ENCODE measurements at places on chromosomes 3 and 15. TPM values are rescaled to one million over a fixed set of nuclear protein-coding genes. Genes with fewer than 3 reads are reported as not detected.

- no peak for DNase-seq
These were observed 526 bp downstream of the GPD1L start for GRCh38 chr3:32106929-32107362.

DNA sequence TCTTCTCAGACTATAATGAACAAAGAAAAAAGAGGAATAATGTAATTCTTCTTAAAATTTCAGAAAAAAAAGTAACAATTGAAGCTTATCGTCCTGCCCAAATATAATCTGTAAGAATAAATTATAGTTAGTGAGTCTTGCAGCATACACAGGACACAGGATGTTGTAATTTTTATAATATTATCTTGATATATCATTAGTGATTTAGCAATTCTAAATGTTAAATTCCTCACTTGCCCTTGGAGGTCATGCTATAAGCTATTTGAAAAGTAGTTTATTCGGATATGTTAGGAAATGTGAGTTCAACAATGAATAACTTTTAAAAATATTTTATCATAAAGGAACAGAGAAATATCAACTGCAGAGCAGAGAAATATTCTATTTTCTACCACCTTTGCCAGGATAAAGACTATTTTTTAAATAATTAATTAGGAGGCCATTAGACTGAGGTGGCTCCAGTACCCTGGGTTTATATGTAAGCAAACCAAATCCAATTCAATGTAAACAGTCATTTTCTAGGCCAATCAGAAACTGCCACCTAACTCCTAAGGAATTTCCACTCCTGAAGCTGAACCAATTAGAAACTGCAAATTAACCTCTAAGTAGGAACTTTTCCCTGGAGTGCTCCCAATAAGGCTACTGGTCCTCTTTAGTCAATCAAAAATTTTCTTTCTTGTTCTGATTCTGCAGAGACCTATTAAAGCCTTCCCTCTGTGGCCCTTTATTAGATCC lies 1109.3 kb downstream of the ROBO2 start:
- no peak for DNase-seq

GRCh38 chr3:122169911-122170310 lies 13.6 kb upstream of the CASR start:
- no peak for DNase-seq

GRCh38 chr15:26065723-26066122 lies 202.6 kb upstream of the ATP10A start:
- DNase-seq, result no peak

DNA sequence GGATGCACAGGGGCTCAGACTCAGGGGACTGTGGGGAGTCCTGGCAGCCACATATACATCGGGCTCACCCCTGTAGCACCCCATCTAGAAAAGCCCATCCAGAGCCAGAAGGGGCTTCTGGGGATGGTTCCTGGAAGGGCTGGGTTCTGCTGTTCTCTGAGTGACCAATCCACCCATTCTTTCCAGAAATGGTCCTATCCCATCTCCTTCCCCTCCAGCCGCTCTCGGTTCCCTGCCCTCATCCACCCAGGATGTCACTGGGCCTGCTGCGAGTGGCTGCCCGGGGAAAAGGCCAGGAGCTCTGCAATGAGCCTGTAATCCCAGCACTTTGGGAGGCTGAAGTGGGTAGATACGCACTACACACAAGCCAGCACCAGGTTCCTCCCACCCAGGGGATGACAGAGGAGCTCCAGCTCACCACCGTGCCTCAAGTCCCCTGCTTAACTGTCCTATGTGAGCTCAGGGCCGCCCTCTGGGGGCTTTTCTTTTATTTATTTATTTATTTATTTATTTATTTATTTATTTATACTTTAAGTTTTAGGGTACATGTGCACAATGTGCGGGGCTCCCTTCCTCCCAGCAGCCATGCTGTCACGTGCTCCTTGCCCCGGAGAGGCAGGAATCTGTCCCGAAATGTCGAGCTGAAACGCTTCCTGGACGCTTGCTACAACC lies 13.6 kb upstream of the CSK start:
- no peak for DNase-seq

DNA sequence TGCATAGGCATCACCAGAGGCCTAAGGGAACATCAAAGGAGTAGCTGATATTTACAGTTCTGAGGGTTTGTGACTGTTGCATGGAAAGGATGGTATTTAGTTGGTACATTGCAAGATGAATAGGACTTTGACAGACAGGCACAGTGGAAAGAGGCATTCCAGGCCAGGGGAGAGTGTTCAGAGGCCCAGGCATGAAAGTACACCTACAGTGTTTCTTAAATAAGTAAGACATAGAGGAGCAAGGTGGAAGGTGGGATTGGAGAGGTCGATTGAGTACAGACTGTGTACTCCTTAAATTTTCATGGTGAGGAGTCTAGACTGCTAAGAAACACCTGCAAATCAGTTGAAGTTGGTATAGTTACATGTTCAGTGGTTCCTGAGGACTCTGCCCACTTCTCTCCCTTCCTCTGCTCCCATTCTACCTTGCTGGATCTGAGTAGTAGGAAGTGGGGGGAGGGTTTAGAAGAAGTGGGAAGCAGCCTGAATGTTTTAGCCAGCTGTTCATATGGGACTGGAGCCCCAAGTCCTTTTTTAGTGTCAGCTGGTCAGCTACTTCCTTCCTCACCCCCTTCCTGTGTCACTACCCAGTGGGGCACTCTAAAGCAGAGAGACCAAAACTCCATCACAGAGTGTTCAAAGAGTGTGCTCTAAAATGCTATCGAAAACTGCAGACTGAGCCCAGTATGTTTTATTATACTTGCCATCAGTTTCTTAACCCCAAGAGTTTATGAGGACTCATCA lies 14.0 kb downstream of the KLHL18 start:
- no peak for DNase-seq

GRCh38 chr3:115975353-115975752 lies 352.0 kb downstream of the GAP43 start:
- no peak for DNase-seq

GRCh38 chr3:190566043-190566933 lies 52.4 kb downstream of the IL1RAP start:
- DNase-seq, result no peak

- no peak for DNase-seq
These were observed 3.0 kb upstream of the CALML4 start for GRCh38 chr15:68208136-68208535.

GRCh38 chr15:90376789-90377188 lies 11.3 kb upstream of the IQGAP1 start:
- DNase-seq, result no peak

DNA sequence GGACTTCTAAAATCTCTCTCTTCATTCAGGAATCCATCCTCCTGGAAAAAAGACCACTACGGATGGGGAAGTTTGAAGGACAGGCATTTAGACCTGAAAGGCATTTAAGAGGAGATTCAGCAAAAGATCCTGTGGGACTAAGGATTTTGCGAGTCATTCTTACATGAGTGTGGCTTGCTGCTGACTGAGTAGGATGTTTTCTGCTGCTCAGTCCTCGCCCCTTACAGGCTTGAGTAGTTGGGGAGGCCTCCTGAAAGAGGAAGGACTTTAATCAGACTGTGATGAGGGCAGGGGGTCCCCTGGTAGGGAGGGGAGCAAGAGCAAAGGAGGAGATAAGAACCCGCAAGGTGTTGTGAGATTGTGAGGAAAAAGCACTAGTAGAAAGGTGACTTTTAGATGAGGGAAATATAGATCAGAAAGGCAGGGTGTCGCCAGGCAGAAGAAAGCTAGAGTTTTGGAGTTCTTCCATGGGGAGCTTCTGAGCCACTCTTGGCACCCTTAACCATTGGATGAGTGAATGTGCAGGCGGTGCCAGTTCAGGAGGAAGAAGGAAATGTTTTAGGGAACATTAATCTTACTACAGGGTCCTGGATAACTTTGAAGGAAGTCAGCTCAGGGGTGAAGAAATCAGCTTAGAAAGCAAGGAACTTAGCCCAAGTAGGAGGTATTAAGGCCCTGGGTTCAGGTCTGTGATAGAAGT lies 171.1 kb downstream of the RORA start:
- no peak for DNase-seq

DNA sequence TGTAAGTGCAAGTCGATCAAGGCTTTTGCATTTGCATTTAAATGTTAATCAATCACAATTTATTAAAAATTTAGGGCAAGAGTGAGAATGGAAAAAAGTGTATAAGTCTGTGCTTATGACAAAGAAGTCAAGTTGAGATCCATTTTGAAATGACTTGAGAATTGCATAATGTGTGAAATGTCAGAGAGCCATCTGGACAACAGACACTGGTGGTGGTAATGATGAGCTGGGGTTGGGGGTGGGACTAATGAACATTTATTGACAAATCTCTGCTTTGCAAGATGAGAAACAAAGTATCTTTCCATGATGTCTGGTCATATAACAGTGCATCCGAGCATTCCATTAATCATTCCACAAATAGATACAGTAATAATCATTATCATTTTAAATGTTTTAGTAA lies 89.4 kb upstream of the ZBTB20 start:
- no peak for DNase-seq

- DNase-seq, result no peak
These were observed 289.7 kb upstream of the MCTP2 start for GRCh38 chr15:93941697-93942096.

DNA sequence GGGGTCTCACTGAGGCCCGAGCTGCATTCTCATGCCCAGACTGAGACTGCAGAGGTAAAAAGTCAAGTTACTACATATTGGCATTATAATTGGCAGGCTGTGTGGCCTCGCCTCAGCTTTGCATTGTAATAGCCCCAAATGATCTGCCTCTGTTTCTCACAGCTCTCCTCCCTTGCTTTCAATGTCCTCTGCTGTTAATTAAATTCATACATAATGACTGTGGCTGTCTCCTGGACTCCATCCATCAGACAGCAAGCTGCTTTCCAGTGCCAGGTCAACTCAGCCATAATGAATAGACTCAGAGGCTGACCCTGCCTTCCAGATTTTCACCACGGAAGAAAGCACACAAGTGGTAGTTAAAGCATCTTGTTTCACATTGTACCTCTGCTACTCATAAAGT lies 7.6 kb upstream of the RTP4 start:
- no peak for DNase-seq

GRCh38 chr3:123027292-123028232 lies at the start of gene SEMA5B:
TSS of gene SEMA5B (minus strand) at chr3:123027763. CDS start at chr3:122961263, 66,500 bp downstream.
- DNase-seq, result no peak

DNA sequence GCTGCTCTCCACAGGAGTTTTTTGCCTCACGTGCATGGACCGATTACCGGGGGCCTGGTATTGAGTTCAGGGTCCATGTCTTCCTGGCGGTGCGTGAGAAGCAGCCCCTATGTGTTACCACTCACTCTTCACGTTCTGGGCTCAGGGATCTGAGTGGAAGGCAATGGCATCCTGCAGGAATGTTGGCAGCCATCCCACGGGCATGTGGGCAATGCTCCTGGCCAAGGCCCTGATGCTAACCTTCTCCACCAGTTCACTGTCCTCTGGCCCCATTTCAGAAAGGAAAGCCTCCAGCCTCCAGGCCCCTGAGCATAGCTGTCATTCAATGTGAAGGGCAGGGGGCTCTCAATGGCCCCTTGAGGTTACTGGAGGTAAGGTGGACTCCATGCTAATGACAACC lies 43.0 kb upstream of the KY start:
- DNase-seq, result no peak

DNA sequence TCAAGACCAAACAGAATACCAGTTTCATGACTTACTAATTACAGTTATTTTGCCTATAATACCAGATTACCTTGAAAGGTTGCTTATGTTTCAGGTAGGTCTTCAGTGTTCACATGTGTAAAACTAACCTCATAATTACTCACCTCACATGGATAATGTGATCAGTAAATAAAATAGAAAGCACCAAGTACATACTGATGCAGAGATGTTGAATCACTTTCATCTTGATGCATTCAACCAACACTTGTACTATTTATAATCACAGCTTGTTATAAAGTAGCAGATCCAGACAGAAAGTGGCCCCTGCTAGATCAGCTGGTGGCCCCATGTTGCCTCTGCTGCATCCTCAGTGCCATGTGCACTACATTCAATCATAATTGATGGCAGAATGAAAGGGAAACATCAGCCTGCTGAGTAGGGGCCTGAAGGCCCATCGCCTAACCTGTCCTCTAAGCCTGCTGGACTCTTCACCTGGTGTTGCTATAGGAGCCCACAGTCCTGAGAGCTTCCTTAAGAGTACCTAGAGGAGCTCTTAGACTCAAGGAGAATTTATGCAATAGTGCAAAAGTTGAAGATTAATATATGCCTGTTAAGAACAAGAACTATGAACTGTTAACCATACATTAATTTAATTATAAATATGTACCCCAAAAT lies 154.3 kb downstream of the PLCL2 start:
- DNase-seq, result no peak

GRCh38 chr3:177932346-177932745 lies 603.9 kb upstream of the KCNMB2 start:
- no peak for DNase-seq

GRCh38 chr15:32987067-32987466 lies 207.4 kb downstream of the FMN1 start:
- DNase-seq, result no peak

DNA sequence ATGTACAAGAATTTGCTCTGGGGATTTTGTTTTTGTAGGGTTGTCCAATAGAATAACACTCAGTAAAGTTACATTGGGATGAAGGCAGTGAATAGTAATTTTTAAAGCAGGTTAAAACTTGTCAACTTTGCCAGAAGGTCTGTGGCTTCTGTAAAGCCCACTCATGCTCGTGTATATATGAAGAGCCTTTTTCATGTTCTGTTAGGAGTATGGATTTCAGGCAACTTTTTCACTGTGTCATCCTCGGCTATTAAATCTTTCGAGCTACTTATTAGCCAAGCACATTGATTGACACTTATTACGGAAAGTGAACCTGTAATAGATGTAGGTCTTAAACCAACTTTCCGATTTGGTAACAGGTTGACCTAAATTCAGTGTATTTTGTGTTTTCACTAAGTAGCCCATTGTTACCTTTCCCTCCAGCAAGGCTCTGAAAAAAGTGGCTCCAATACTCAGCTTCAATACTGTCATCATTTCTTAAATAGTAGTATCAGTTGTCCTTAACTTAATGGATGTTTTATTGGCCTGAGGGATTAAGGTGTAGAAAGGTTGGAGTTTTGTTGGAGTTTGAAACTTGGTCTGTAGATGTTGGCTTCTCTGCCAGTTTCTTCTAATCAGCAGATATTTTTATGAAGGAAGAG lies 1.7 kb downstream of the PAK2 start:
- no peak for DNase-seq

DNA sequence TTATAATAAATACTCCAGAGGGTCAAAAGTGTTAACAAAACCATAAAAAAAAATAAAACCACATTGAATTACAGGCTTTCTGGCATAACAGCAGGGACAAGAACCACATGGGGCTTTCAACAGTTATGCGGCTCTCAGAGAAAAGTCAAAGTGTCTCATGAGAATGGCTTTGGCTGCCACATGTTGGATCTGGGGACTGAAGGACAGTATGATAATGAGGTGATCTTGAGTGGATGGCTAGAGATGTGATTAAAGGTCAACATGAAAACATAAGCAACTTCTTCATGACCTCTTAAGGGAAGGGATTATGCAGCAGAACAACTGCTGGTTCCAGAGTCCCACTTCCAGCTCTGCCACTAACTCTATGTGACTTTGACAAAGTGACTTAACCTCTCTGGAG lies 5.2 kb downstream of the RAB27A start:
- DNase-seq, result no peak

Gene STAB1
- 14.8 TPM for total RNA-seq

Gene TF
- 2.5 TPM for total RNA-seq

Gene SNTN
- not detected for total RNA-seq

Gene CEP97
- 69.6 TPM for total RNA-seq
